Sigmoid colon (tissue), 7 donors: ENCODE measurements at places on chromosomes 3 and 15. TPM values are rescaled to one million over a fixed set of nuclear protein-coding genes. Genes with fewer than 3 reads are reported as not detected.

GRCh38 chr3:178001670-178002101 is 534.5 kb upstream of the KCNMB2 start:
- no peak for DNase-seq

- no peak for DNase-seq
These were observed 161.8 kb downstream of the EDEM1 start for GRCh38 chr3:5349343-5349742.

DNA sequence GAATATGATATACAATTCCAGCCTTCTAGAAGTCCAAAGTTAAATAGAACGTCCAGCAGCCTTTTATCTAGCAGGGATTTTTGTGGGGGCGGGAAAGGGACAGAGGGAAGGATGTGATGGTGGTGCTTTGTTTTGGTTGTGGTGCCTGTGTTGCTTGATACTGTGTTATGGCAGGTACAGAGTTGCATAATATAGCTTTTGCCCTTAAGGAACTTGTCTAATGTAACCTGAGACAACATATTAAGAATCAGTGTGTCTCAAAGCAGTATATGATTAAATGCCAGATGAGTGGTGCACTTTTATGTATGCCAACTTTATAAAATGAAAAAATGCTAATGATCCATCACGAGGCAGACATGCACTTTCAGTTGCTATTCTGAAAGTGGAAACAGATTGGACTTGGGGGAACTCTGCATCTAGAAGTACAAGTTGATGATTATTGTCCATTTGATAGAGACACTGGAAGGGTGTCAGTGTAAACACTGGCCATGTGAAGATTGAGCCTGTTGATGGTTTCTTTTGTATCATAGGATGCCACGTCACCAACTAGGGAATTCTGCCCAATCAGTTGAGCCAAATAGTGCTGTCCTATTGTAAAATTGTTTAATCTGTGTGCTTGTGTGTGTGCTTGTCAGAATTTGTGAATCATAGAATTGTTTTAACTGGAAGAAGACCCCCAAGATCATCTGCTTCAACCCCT is 23.0 kb downstream of the NEO1 start:
- DNase-seq, result no peak

- DNase-seq, result no peak
These were observed 3.0 kb downstream of the BUB1B start for GRCh38 chr15:40163657-40164416.

GRCh38 chr3:69149586-69149985 is 27.2 kb upstream of the LMOD3 start:
- DNase-seq, result no peak

DNA sequence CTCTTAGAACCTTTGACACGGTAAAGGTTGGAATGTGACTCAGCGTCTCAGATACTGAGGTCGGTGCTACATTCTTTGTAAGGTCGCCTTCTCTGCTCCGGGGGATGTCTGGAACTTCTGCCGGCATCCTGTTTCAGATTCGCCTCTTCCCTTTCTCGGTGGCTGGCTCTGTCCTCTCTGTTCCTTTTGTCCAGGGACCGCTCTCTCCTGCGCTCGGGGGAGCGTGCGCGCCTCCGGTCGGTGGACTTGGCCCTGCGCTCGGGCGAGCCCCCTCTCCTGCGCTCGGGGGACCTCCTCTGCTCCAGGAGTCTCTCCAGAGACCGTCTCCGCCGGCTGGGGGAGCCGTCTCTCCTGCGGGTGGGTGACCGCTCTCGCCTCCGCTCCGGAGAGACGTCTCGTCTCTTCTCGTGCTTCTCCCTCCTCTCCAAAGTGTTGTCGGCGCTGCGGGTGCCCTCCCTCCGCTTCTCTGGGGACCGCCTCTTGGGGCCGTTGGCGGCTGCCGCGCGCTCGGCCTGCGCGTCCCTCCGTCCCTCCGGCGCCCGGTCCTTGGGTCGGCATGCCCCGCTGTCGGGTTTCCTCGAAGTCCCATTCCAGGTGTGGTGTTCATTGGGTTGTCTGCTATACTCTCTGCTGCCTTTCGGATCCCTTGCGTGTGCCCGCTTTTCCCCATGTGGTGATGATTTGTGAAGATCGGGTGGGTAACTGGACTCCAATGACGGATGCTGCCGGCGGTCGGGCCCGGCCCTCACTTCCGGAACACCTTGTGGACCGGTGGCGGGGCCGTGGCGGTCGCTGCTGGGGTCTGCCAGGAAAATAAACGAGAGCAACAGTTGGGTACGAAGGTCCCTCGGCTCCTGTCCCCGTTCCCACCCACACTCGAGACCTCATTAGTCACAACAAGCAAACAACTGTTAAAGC is 668.8 kb upstream of the ADAMTS9 start:
- DNase-seq, result no peak

DNA sequence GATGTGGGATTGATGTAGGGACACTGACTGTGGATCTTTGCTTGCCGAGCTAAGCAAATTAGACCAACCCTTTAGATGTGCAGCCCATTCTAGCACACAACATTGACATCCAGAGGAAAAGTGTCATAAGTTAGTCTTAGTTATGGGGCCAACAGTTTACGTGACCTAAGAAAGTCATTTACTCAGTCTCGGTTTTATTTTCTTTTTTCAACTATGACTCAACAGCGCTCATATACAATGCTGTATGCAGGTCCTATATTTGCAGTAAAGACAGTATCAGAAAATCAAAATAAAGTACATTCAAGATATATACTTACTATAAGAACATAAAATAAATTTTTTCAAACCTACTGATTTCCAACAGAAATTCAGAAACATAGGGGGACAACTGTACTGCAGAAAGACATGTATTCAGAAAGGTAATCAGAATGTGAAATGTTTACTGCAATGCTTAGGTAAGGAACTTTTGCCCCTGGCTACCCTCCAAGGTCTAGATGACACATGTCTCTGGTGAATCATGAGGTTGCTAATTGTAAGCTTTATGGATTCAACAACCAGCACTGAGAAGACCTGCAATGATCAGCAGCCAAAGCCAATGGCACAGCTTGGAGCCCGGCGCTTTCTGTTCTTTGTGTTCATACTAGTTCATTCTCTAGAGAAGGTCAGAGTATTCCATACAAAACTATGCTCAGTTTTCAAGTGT is 317.5 kb upstream of the CNTN6 start:
- no peak for DNase-seq

DNA sequence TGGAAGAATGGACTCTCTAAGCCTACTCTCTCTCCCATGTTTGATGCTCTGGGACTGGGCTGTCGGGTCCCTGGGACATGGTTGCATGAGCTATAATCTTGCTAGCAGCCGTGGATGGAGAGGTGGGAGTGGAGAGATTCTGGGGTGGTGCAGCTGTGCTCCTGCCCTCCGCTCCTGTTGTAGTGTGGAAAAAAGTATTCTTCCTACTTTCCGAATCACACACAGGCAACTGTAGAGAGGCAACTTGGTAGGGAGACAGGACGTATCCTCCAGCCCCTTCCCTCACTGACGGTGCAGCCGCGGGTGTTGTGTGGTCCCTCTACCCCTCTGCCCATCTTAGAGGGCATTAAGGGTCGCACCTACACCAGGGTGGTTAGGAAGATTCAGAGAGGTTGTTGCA is 281.4 kb upstream of the TLE3 start:
- no peak for DNase-seq

GRCh38 chr15:28977377-28978010 is 91.7 kb downstream of the APBA2 start:
- no peak for DNase-seq

- no peak for DNase-seq
These were observed 90.3 kb downstream of the FMN1 start for GRCh38 chr15:33104212-33104611.

- no peak for DNase-seq
These were observed 326.5 kb downstream of the CGGBP1 start for GRCh38 chr3:87732294-87732693.

DNA sequence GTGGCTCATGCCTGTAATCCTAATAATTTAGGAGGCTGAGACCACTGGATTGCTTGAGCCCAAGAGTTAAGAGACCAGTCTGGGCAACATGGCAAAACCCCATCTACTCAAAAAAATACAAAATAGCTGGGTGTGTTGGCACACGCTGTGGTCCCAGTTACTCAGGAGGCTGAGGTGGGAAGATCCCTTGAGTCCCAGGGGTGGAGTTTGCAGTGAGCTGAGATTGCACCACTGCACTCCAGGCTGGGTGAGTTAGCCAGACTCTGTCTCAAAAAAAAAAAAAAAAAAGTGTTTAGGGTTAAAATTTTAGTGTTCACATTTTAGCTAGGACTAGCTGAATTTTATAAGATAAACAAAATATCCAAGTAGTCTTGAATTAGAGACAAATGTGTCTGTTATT is 1340.1 kb upstream of the EPHA6 start:
- no peak for DNase-seq

DNA sequence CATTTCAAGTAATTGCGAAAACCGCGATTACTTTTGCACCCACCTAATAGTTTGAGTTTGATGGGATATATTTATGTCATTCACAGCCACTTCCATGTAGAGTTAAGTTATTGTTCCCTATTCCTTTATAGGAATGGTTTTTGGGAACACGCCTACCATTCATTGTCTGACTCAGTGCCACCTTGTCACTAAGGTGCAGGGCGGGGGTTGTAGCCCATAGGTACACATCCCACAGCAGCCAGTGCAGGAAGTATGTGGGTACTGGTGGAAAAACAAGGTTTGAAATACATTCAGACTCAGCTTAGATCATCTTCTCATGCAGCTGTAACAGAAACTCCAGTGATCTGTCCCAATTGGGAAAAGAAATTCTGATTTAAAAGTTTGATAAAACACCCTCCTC is 48.2 kb upstream of the CFAP161 start:
- no peak for DNase-seq

GRCh38 chr15:70235347-70235746 is 137.6 kb upstream of the TLE3 start:
- peak; percentile 90 for DNase-seq

GRCh38 chr15:44101944-44102343 is 93.1 kb downstream of the FRMD5 start:
- DNase-seq, result no peak

DNA sequence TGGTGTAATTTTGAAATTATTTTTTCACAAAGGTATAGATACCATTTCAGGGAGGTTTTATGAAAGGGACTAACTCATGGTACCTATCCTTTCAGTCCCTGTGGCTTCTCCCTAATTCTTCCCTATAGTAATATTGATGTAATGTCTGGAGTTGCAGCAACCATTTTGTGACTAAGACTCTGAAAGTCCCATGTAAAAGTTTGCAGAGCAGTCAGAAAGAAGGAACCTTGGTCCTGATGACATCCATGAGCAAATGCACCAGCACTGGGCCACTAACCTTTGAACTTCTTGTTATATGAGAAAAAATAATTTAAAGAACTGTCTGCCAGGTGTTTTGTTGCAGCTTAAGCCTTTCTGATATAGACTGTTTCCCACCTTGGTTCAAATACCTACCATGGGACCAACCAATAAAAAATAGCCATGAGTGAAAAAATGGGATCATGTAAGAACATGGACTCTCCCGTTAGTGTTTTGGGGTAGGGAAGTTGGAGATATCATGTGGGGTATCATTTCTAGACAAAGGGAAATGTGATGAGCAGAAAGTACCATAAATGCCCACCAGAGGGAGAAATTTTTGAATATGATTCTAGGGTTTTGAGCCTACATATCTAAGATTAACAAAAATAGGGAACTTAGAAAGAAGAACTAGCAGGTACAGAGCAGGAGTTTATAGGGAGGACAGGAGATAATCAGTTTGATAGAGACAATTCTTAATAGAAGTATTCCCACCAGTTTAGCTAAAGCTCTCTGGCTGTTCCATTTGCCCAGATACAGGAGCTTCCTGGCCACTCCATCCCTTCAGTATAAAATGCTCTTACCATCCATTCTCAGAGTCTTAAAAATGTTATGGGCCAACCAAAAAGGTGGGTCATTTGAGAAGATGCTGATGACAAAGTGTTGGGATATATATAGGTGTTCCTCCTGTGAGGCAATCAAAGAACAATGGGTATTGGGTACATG is 3.4 kb upstream of the CPOX start:
- no peak for DNase-seq

DNA sequence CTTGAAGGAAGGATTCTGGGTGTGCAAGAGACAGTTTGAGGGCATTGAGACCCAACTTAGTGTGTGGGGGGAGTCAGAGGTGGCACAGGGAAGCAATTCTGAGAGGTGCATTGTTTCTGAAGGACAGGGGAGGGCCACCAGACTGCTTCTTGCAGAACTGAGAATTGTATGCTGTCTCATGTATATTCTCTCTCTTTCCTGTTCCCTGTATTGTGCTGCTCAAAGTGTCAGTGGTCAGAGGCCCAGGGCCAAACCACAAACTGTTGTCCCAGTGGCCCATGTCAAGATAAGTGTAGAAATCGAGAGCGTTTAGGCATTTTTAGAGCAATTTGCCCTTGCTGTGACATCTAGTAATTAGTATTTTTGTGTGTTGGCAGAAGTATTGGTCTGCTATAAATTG is 567.1 kb downstream of the EDEM1 start:
- no peak for DNase-seq

DNA sequence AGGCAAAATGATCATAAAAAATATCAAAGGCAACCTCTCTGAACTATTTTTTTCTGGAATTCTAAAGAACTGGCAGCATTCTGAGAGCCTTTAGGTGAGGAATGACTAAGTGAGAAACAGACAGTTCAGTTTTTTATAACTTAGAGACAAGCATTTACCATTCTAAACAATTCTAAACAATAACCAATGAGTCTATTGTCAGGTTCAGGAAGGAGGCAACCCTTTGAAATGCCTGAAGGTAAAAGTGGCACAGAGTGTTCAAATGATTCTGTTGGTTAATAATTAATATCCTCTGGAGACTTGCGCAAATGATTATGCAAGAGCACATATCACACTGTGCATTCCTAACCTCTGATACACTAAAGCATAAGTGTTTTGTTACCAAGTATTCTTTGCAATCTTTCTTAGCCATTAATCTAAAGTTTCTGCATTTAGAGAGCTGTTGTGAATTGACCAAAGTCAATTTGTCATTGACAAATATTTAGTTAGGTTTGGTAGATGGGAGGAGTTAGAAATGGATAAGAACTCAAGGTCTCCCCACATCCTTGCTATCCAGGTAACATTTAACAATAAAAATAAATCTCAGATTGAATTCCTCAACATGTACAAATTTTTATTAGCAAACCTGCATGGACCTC is 9.2 kb upstream of the TGFBR2 start:
- no peak for DNase-seq

- no peak for DNase-seq
These were observed 22.2 kb downstream of the SLC6A1 start for GRCh38 chr3:11014752-11015151.

- no peak for DNase-seq
These were observed 176.6 kb downstream of the XXYLT1 start for GRCh38 chr3:195094191-195094921.

- no peak for DNase-seq
These were observed 60.0 kb downstream of the AKAP13 start for GRCh38 chr15:85440451-85440850.

DNA sequence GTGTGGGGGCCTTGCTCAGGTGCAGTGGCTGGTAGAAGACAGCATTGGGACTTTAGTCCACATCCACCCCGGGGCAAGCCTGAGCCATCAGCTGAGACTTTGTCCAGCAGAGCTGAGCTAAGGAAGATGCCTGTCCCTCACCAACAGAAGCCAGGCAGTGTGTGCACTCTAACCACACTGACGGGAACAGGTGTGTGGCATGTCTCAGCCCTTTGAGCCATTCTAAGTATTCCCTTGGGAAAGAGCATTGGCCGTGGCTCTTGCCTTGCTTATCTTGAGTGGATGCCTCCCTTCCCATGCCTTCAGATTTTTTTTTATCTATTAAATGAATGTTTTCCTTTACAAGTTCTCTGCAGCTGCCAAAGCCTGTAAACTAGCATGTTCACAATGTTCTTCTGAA is 3.5 kb downstream of the GABRA5 start:
- no peak for DNase-seq

ISLR2 gene
- 0.16 TPM for total RNA-seq

ADGRG7 gene
- not detected for total RNA-seq

DUOX1 gene
- 1.7 TPM for total RNA-seq

ESYT3 gene
- 16.8 TPM for total RNA-seq

IL5RA gene
- 0.14 TPM for total RNA-seq

TMEM207 gene
- not detected for total RNA-seq
